ENCODE measurements at places on chromosomes 5 and 9.

DNA sequence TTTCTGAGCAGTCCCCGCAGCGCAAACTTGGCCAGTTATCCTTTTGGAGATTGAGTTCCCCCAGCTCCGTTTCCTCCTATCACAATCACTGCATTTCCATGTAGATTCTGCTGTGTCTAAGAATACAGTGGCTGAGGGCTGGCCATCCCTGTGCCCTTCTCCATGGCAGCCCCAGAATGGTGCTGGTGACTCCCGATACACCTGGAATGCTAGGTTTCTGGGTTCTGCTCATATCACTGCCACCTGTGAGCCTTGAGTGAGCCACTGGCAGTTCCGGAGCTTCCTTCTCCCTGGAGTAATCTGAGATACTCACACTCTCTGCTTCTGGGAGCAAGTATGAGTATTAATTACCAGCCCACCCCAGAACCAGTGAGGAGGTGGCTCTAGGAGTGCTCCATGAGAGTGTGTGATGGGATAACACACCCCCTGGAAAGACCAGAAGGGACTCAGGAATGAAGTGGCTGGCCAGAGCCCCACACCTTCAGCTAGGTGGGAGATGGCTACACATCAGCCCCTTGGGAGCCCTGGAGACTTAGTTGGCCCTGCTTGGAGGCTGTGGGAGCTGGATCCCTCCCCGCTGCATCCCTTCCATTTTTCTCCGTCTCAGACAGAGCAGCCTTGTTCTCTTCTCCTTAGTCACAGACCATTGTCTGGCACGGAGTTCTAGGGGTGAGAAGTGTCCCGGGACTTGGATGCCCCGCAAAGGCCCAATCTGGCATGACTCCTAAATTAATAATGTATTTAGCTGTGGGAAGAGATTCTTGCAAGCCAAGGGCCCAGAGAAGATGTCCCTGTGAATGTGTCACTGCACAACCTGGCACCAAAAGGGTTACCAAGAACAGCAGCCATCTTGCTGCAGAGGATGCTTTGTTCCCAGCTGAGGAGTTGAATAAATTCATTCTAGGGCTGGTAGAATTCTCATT lies 4.9 kb downstream of the PCDHGC5 start:
- DNase-seq: no peak

- DNase-seq: no peak
These were observed 1797.8 kb upstream of the WWC1 start for GRCh38 chr5:166493612-166494011.

DNA sequence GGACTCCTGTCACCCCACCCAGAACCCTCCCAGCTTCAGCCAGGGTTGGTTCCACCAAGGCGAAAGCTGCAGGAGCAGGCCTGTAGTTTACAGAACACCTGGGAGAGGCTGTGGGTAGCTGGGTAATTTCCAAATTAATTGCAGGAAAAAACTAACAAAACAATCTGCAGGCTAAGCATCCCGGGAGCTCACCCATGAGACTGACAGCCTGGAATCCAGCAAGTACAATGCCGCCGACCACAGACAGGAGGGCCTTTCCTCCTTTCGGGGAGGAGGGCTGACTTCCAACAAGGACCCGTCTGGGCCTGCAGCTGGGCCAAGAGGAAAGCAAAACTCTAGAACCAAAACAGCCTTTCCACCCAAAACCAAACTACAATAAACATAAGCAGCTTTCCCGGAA lies 10.3 kb downstream of the FOXE1 start:
- no peak for DNase-seq

GRCh38 chr9:23934291-23934906 lies 108.4 kb upstream of the ELAVL2 start:
- DNase-seq: no peak

DNA sequence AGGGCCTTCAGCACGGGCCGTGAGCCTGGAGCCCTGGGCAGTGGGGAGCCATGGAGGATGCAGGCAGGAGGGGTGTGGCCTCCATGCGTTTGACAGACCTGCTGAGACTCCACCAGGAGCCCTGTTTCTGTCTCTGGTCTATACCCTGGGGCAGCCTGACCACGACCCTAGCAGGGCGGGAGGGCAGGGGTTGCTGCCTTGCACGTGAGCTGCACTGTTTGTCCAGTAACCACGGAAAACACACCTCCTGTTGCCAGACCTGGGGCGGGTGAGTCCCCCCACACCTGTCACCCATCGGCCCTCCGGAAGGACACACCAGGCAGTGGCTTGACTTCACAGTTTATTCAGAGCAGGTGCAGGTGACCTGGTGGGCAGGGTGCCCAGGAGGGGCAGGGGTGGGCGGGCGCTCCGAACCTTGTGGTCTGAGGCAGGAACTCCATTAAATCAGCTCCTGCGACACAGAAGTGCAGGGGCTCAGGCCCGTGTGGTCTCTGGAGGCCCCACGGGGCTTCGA lies 3.9 kb downstream of the LCN8 start:
- DNase-seq: no peak

- DNase-seq: no peak
These were observed 20.2 kb downstream of the FAXDC2 start for GRCh38 chr5:154830219-154830595.

GRCh38 chr9:8733131-8733954 lies 933.8 kb upstream of the DMAC1 start:
- peak; percentile 72 for DNase-seq

GRCh38 chr9:131817073-131817472 lies 77.2 kb upstream of the RAPGEF1 start:
- no peak for DNase-seq
